ENCODE measurements at places on chromosomes 1 and 21. TPM values are rescaled to one million over a fixed set of nuclear protein-coding genes. Genes with fewer than 3 reads are reported as not detected.

Gene CELA3B
- total RNA-seq, result not detected

Gene SPOCD1
- 2.7 TPM for total RNA-seq

Gene BCL10
- total RNA-seq, result 29.4 TPM

Gene SYT6
- total RNA-seq, result 77.2 TPM

Gene CA14
- total RNA-seq, result 43.2 TPM

Gene DNAJC28
- 3.7 TPM for total RNA-seq

Gene VWA5B1
- total RNA-seq, result not detected

Gene ADGRL2
- 119 TPM for total RNA-seq

Gene CFHR4
- total RNA-seq, result not detected

Gene CACNA1E
- 0.46 TPM for total RNA-seq

Gene SNX7
- total RNA-seq, result 23.8 TPM

Gene CELA2A
- total RNA-seq, result not detected

Gene NPHS2
- total RNA-seq, result not detected

Gene AUNIP
- total RNA-seq, result 22.2 TPM

Gene GBP7
- not detected for total RNA-seq

Gene DENND2D
- 0.11 TPM for total RNA-seq

Gene SPRR5
- not detected for total RNA-seq

Gene TNFRSF18
- 1.9 TPM for total RNA-seq

Gene COPA
- total RNA-seq, result 118 TPM

Gene TSSK3
- 1.6 TPM for total RNA-seq

Gene NTNG1
- 1.0 TPM for total RNA-seq

Data from H9 (cell line).